GM23338 (cell line): ENCODE measurements at places on chromosomes 2 and 18.

DNA sequence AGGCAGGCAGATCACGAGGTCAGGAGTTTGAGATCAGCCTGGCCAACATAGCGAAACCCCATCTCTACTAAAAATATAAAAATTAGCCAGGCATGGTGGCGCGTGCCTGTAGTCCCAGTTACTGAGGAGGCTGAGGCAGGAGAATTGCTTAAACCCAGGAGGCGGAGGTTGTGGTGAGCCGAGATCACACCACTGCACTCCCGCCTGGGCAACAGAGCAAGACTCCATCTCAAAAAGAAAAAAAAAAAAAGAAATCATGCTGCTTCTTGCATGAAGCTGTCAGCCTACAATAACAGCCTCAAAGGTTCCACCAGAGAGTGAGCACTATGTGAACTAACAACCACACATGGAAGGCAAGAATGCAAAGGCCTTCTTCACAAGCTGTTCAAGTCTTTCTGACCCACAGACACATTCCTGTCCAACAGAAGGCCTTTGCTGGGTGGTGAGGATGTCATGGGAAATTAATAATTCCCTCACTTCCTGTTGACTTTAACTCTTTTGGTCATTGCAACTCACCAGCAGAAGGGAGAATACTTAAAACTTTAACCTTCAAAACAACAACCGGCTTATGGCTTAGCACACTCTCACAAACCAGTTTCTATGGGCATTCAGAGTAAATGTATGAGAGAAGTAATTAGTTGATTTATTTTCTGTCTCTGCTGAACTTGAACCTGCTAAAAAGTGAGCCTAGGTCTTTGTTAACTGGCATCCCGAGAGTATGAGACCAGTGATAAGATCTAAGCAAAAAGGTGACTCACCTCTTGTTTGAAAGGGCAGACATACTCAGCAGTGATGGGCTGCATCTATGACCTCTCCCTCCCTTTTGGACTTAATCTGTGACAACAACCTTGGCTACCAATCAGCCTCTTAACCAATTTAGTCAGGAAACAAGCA, 11.8 kb downstream of the PLEKHM3 start:
- H3K27me3 ChIP-seq = no peaks in the 10 kb centered on the region
- no peaks in the 10 kb centered on the region; the same call in 1 of the 2 replicates for H3K4me1 ChIP-seq

DNA sequence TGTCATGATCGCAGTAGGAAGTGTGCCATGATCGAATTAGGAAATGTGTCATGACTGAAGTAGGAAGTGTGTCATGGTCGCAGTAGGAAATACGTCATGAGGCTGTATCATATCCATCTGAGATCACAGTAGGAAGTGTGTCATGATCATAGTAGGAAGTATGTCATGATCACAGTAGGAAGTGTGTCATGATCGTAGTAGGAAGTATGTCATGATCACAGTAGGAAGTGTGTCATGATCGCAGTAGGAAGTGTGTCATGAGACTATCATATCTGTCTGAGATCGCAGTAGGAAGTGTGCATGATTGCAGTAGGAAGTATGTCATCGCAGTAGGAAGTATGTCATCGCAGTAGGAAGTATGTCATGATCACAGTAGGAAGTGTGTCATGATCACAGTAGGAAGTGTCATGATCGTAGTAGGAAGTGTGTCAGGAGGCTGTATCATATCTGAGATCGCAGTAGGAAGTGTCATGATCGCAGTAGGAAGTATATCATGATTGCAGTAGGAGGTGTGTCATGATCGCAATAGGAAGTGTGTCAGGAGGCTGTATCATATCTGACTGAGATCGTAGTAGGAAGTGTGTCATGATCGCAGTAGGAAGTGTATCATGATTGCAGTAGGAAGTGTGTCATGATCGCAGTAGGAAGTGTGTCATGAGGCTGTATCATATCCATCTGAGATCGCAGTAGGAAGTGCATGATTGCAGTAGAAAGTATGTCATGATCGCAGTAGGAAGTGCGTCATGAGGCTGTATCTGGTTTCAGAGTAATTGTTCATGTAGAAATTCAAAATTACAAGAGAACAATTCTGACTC, 56.4 kb upstream of the NFATC1 start:
- no peaks in the 10 kb centered on the region for H3K27me3 ChIP-seq
- no peak overlapping the region for H3K27ac ChIP-seq
- no peaks in the 10 kb centered on the region for H3K4me1 ChIP-seq
- no peak for DNase-seq

- no peaks in the 10 kb centered on the region for H3K36me3 ChIP-seq
- 0 out of 2 replicates have a peak, but pooled peaks cover 4% of the 10 kb centered on the region for H3K4me1 ChIP-seq
- no peaks in the 10 kb centered on the region for H3K27me3 ChIP-seq
Observed at GRCh38 chr18:44920441-44920840, 239.8 kb downstream of the SETBP1 start.

GRCh38 chr2:170266358-170266757, 88.4 kb downstream of the MYO3B start:
- H3K4me1 ChIP-seq = no peaks in the 10 kb centered on the region
- H3K27ac ChIP-seq = no peak overlapping the region
- H3K36me3 ChIP-seq = no peaks in the 10 kb centered on the region
- H3K4me3 ChIP-seq = no peak overlapping the region
- no peak for DNase-seq
- H3K27me3 ChIP-seq = no peaks in the 10 kb centered on the region

- H3K4me3 ChIP-seq = no peak overlapping the region
- peaks cover 6% of the 10 kb centered on the region for H3K4me1 ChIP-seq
- H3K27me3 ChIP-seq = no peaks in the 10 kb centered on the region
- no peak for DNase-seq
Observed at GRCh38 chr2:69618362-69618761, 25.2 kb downstream of the AAK1 start.

GRCh38 chr2:128202791-128203190, 111.8 kb downstream of the UGGT1 start:
- H3K4me1 ChIP-seq = no peaks in the 10 kb centered on the region
- no peaks in the 10 kb centered on the region for H3K36me3 ChIP-seq
- DNase-seq = no peak
- no peak overlapping the region for H3K27ac ChIP-seq
- H3K4me3 ChIP-seq = no peak overlapping the region

- no peak for DNase-seq
- no peaks in the 10 kb centered on the region for H3K27me3 ChIP-seq
- no peaks in the 10 kb centered on the region for H3K36me3 ChIP-seq
- H3K4me1 ChIP-seq = 0 out of 2 replicates have a peak, but pooled peaks cover 5% of the 10 kb centered on the region
- H3K27ac ChIP-seq = no peak overlapping the region
- no peak overlapping the region for H3K4me3 ChIP-seq
Observed at GRCh38 chr2:222701721-222702131, 30.3 kb downstream of the MOGAT1 start.

DNA sequence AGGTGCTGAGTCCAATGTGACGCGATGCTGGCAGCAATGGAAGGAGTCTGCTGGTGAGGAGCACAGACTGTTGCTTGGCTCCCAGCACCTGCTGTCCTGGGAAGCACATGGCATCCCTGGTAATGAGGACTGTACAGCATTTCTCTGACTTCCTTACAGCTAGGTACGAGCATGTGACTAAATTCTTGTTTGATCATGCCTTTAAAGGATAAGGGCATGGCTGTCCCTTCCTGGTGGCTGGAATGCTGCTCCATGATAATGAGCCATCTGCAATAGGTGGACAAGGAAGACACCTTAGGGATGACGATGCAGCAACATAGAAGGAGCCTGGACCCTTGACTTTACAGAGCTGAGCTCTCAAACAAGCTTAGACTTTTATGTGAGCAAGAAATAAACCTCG, 278.0 kb upstream of the SPRED2 start:
- H3K27ac ChIP-seq = no peak overlapping the region
- no peak for DNase-seq
- H3K4me3 ChIP-seq = no peak overlapping the region
- no peaks in the 10 kb centered on the region for H3K4me1 ChIP-seq

- no peaks in the 10 kb centered on the region for H3K36me3 ChIP-seq
- H3K4me1 ChIP-seq = no peaks in the 10 kb centered on the region
- no peak overlapping the region for H3K4me3 ChIP-seq
- H3K27me3 ChIP-seq = no peaks in the 10 kb centered on the region
- no peak for DNase-seq
Observed at GRCh38 chr2:99851089-99851488, 291.3 kb downstream of the AFF3 start.
